ENCODE measurements at places on chromosomes 4 and X.
A peak's percentile ranks its signal among the peaks of the same experiment; 100 is the strongest.

DNA sequence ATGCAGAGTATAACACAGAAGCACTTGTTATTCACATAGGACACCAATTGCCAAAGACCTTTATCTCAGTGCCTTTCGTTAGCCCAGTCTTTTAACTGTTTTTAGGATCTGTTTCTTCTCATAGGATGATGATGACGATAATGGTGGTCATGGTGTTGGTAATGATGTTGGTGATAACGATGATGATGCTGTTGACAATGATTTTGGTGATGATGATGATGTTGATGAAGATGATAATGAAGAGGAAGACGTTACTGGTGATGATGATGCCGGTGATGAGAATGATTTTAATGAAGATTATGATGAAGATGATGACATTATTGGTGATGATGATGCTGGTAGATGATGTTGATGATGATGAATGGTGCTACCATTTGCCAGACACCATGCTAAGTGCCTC, 29.8 kb downstream of the LDB2 start:
- no peak for DNase-seq

DNA sequence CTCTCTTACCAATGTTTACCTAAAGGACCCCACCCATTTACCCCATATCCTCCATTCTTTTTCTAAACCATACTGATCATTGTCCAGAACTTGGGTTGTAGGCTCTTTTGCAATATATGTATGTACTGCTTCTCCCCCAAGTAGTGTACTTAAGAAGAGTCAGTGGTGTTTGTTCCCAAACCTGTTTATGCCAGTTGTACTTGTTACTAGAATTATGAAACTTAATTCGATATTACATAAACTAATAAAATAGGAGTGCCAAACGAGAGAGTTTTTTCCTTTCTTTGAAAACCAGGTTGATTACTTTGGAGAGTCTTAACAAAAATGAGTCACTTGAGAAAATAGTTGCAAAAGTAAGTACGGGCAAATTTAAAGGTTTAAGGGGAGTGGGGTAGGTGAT, 96.3 kb downstream of the GEMIN8 start:
- DNase-seq = no peak

GRCh38 chrX:150649096-150649870, 43.9 kb upstream of the MTMR1 start:
- no peak for DNase-seq

- DNase-seq = no peak
These were observed 120.0 kb upstream of the CHRDL1 start for GRCh38 chrX:110915570-110915969.

- peak; percentile 40 for DNase-seq
These were observed 591 bp downstream of the PRPS1 start for GRCh38 chrX:107628662-107629539.

- DNase-seq = no peak
These were observed 16.1 kb upstream of the RS1 start for GRCh38 chrX:18687856-18688495.

GRCh38 chr4:85543832-85544231, 68.9 kb downstream of the ARHGAP24 start:
- DNase-seq = no peak

DNA sequence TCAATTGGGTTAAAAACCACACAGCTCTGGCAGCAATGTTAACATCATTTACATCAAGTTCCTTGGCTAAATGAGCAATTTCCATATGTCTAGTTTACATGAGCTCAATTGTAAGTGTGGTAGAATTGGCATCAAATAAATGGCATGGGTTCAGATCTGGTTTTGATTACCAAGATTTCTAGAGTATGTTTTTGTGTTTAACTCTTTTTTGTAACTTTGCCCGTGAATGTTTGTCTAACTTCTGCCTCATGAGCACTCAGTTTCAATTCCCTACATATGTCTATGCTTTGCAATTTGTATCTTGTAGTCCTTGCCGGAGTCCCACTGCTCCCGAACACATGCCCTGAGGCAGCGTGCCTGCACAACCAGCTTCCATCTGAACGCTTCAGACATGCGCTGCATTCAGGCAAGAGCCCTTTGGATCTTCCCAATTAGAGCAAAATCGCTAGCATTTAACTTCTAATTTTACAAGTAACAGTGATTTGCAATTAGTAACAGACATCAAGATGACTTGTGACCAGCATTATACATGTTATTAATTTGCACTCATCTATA, 644.4 kb downstream of the TRIML1 start:
- no peak for DNase-seq

- no peak for DNase-seq
These were observed 19.5 kb downstream of the CNGA2 start for GRCh38 chrX:151754047-151754429.

DNA sequence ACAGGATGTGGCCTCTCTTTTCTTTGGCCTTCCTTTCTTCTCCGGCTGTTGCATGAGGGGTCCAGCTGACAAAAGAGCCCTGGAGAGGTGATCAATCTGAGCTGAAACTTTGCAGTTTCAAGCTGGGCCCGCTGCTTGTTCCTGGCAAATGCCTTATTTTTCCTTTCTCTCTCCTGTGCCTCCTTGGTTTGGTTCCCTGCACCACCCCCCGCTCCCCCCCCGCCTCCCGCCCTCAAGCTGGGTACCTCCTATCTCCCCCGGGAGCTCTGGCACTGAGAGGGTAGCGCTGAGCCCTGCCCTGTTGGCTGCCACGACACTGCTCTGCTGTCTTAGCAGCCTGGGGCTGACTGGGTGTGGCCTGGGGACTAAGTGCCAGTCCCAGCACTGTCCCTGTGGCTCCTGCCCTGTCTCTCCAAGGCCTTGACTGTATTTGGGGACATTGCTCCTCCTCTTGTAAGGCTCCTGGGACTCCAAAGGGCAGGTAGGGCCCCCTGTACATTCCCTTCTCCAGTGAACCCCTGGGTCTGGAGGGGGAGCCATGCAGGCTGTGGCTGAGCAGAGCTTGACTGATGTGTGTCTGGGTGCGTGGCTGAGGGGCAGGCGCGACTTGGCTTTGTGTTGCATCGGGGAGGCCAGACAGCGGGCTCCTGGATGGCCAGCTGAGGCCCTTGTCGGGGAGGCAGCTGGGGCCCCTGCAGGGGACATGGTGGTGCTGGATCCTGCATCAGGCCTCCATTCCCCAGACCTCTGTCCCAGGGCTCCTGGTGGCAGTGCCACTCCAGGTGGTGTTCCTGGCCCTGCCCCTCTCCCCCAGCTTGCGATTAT, 1.1 kb downstream of the PLXNA3 start:
- no peak for DNase-seq

DNA sequence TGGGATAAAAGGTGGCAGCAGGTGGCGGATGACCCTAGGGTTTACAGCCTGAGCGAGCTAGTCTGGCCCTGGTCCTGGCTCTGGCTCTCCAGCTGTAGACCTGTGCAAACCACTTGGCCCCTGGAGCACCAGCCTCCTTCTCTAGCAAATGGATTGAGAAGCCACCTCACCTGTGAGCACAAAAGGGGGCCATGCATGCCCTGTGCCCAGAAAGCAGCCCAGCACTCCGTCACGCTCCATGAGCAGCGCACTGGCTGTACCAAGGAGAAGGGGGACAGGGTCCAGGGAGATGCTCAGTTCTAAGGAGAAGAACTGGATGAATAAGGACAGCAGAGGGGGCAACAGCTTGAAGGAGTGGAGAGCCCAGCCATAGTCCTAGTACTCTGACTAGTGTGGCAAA, 46.9 kb upstream of the C4orf50 start:
- no peak for DNase-seq

- no peak for DNase-seq
These were observed 50.0 kb downstream of the FGFBP1 start for GRCh38 chr4:15888515-15888914.

DNA sequence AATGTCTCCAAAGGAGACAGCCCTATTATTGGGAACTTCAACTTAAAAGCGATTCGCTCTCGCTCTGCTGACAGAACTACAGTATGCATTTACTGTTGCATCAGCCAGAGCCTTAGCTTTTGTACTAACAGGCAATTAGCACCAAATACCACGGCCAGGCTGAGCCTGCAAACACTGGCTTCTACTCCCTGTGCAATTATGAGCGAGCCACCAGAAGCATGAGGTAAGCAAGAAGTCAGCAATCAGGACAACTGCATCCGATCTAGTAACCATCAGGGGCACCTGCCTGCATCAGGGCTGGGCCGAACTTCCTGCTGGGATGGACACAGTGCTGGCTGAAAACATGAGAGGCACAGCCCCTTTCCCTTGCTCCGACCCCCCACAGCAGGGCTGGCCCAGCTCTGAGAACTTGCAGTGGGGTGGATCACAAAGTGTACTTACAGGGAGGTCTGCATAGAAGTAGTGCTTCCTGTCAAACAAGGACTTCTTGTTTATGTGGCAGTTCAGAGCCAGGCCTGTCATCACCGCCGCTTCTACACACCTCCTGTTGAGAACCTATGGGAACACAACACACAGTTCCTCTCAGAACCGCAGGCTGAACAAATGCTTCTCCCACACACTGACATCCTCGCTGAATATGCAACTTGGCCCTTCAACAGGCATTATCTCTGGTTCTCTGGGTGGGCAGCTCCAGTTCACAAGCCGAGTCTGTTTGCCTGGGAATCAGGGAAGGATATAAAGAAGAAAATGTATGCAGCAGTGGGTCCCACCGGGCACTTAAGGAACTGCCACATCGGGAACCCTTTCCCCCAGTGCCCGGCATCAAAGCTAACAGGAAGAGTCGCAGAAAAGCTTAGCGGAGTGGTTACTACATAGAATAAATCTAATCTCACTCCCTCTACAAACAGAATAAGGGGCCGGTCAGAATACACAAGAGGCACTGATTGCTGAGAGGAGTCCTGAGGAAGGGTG, 41.5 kb downstream of the GATB start:
- DNase-seq = no peak

- DNase-seq = no peak
These were observed 21.2 kb upstream of the HGFAC start for GRCh38 chr4:3420606-3420955.

DNA sequence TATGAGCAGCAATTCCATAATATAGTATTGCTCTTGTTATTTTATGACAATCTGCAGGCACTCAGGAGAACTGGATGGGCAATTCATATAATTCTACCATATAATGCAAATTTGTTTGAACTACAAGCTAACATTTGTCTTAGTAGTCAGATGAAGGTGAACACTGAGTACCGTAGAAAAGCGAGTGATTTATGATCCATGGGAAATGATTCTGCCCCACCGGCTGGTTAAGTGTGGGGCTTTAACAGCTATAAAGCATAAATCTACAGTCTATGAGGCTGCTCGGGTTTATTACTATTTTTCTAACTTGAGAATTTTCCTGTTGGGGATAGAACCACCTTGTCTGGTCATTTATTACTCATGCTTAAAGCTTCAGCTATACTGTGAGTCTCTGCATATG, 275.5 kb downstream of the PCDH10 start:
- DNase-seq = no peak

GRCh38 chr4:80092088-80092487, 19.1 kb upstream of the ANTXR2 start:
- no peak for DNase-seq

- no peak for DNase-seq
These were observed 34.7 kb downstream of the P2RY8 start for GRCh38 chrX:1502241-1502640.

DNA sequence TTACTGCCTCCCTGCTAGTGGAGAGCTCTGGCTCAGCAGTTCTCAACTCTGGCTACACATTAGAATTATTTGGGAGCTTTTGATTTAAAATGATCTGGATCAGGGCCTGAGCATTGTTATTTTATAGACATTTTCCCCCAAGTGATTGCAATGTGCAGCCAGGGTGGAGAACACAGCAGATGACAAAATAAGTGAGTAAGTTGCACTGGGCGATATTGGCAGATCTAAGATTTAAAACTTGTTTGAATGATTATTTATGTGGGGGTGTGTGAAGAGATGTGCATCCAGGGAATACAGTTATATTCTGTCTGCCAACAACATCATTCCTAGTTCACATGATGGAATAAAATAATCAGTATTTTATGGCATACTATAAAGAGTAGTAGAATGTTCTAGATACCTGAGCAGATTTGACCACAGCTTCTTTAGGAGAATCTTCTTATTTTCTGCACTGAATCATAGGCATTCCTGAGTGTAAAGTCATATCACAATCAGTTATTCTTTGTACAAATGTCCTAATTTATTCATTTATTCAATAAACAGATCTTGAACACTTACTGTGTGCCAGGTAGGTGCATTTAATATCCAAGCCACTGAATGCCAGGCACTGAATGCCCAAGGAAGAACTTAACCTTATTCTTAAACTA, 123.9 kb downstream of the UCHL1 start:
- DNase-seq = no peak

- DNase-seq = no peak
These were observed 177.0 kb downstream of the CAMK2D start for GRCh38 chr4:113584407-113585150.

GRCh38 chr4:147987252-147987651, 255.4 kb downstream of the ARHGAP10 start:
- no peak for DNase-seq

GRCh38 chrX:46831765-46832327, 5.0 kb upstream of the RP2 start:
- no peak for DNase-seq

GRCh38 chr4:66613591-66613990, 931.7 kb downstream of the CENPC start:
- DNase-seq = no peak

GRCh38 chr4:183936047-183936446, 30.9 kb downstream of the STOX2 start:
- DNase-seq = no peak

GRCh38 chr4:34845926-34846325, 1398.4 kb downstream of the ARAP2 start:
- DNase-seq = no peak

GRCh38 chr4:3760346-3760745, 5.8 kb upstream of the ADRA2C start:
- DNase-seq = no peak

GRCh38 chrX:130014356-130014755, 31.9 kb downstream of the BCORL1 start:
- DNase-seq = no peak

GRCh38 chr4:164538097-164538496, 215.8 kb upstream of the SMIM31 start:
- no peak for DNase-seq

- DNase-seq = no peak
These were observed 3.4 kb upstream of the USP53 start for GRCh38 chr4:119209077-119209476.

- no peak for DNase-seq
These were observed 159.7 kb downstream of the NSUN7 start for GRCh38 chr4:40909363-40909876.

- no peak for DNase-seq
These were observed 67.8 kb downstream of the SLC34A2 start for GRCh38 chr4:25723409-25723808.

- DNase-seq = no peak
These were observed 24.5 kb downstream of the SLC25A43 start for GRCh38 chrX:119423631-119424030.

GRCh38 chr4:128286474-128287058, 1.0 kb downstream of the PGRMC2 start:
- DNase-seq = no peak

GRCh38 chr4:24559032-24559821, 25.1 kb downstream of the DHX15 start:
- DNase-seq = no peak

DNA sequence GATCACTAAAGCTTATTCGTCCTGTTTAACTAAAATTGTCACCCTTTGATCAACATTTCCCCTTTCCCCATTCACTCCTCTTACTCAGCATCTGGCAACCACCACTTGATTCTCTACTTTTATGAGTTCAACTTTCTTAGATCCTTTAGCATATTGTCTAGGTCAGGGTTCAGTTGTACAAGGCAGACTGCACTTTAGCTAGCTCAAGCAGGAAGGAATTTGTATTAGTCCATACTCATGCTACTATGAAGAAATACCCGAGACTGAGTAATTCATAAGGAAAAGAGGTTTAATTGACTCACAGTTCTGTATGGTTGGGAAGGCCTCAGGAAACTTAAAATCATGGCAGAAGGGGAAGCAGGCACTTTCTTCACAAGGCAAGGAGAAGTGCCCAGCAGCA, 44.3 kb downstream of the TASL start:
- DNase-seq = no peak

Measured in effector memory CD4-positive, alpha-beta T cell (primary cell).